ENCODE measurements at places on chromosomes 4 and X.

DNA sequence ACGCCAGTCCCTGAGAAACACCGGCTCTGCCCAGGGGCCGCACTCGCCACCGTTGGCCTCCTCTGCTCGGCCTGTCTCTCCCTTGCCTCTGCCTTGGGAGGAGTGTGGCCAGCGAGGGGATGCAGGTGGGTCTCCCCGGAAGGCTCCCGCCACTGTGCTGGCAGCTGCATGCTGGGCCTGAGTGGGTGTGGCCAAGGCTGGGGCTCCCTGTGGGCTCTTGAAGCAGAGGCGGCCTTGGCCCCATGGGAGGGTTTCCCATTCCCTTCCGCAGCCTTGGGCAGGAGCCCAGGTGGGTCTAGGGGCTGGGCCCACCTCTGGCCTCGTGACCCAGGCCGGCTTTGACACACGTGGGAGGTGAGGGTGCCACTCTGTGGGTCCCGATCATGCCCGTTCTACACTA, 19.1 kb downstream of the FGFRL1 start:
- DNase-seq, result no peak

DNA sequence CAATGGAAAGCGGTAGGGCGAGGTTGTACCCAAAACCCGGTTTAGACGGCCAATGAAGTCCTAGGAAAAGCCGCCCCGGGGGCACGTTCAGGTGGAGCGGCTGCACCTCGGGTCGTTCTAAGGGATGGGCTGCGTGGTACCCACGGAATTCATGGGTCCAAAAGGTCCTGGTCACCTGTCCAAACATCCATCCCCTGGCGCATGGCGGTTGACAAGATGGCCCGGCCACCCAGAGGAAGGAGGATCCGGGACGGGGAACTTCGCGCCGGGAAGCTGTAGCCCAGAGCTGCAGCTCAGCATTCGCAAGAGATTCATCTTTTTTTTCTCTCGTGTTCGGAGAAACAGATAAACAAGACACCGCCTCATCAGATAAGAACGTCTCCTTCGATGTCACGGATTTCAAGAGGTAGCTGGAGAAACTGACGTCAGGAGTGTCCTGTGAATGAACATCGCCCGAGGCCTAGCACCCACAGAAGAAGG, 10.9 kb downstream of the PITX2 start:
- DNase-seq, result no peak

DNA sequence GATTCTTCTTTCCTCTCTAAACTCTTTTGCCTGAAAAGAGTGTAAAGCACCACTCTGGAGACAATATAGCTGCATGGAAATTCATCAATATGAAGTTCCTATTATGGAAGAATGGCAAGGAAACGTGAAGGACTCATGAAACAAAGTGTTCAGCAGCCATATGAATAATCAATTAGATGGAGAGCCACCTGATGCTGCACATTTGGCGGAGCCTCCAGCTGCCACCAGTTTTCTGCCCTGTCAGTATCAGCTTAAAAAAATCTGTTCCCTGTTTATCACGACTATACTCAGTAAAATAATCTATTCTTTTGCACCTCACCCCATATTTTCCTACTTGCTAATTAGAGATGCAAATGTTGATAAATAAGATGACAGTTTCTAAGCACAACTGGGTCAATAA, 276.0 kb downstream of the UNC5C start:
- no peak for DNase-seq

- no peak for DNase-seq
Measured at GRCh38 chrX:37746218-37746941, 33.5 kb upstream of the CYBB start.

DNA sequence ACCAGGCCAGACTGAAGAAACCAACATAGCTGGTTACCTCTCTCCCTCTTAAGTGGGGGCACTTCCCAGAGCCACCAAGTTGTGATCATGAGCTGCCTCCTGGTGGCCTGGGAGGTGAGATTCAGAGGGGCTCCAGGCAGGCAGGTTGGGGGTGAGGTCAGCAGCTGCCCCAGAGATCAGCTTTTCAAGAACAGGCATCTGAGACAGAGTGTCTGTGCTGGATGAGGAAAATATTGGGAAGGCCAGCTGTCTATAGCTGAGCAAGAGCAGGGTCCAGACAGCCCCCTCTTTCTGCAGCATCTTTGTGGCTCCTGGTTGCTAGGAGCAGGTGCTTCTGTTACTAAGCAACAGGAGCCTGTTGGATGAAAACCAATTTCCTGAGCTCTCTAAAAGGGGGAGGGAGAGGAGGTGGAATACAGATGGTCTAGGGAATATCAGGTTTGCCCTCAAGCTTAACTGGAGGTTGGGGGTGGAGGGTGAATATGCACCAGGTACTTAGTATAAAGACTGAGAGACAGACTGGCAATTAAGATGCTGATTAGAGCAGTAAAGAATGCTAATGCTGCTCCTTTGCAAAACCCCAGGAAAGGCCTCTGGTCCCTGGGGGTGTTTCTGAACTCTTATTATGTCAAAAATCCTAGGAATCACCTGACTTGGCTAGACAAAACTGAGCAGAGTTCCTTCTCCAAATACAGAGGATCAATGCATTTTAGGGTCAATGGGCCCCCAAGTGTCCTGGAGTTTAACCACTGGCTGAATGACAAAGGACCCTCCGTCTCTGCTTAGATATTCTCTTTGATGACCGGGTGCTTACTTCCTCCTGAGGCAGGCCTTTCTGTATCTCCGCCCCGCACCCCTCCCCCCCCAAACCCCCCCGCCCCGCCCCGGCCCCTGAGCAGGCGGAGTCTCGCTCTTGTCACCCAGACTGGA, 21.4 kb downstream of the ZCCHC13 start:
- no peak for DNase-seq

DNA sequence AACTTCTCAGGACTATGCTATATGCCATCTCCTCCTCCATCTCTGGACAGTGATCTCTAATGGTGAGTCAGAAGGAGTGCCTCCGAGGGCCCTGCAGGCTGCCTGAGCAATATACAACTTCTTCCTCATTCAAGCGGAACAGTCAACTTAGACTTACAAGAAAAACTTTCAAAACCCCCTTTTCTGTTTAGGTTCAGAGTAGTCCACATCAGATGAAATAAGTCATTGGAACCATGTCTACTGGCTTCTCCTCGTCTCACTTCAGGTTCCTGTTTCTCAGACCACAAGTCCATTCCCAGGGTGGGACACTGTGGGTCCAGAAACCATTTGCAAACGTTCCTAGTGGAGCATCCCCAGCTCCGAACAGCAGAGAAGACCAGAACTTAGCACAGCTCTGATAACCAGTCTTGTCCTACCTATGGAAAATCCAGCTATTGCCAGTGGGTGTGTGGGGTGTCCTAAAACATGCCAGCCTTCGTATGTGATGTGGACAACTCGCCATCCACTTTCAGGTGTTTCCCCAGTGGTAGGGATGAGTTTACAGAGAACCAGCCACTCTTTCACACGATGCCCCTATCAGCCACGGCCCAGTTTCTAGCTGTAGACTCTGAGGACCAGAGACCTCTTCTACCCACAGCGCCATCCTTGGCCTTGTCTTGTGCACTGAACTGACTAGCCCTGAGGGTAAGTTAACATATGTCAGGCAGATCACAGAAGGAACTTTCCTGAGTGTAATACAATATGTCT, 32.7 kb upstream of the NKRF start:
- DNase-seq, result no peak

- DNase-seq, result no peak
Measured at GRCh38 chrX:130626521-130626920, 224.7 kb downstream of the RBMX2 start.

- DNase-seq, result no peak
Measured at GRCh38 chrX:149898554-149898953, 17.6 kb downstream of the MAGEA8 start.

DNA sequence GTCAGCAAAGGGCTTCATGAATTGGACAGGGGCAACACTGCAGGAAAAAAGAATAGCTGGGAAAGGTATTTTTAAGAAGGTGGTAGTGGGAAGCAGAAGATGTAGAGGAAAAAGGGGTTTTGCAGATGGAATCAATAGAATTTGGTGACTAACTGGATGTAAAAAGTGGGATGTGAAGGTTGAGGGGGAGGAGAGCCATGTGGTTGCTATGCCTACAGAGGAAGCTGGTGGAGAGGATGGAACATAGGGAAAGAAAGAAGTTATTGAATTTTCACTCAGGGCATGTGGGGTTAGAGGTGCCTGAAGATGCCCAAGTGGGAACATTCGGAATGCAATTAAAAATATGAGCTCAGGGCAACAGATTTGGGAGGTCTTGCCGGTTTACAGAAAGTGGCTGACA, 33.0 kb downstream of the REELD1 start:
- no peak for DNase-seq

GRCh38 chrX:107831071-107831730, 5.5 kb downstream of the MID2 start:
- no peak for DNase-seq

- DNase-seq, result no peak
Measured at GRCh38 chr4:25811374-25811690, 51.5 kb downstream of the SEL1L3 start.

DNA sequence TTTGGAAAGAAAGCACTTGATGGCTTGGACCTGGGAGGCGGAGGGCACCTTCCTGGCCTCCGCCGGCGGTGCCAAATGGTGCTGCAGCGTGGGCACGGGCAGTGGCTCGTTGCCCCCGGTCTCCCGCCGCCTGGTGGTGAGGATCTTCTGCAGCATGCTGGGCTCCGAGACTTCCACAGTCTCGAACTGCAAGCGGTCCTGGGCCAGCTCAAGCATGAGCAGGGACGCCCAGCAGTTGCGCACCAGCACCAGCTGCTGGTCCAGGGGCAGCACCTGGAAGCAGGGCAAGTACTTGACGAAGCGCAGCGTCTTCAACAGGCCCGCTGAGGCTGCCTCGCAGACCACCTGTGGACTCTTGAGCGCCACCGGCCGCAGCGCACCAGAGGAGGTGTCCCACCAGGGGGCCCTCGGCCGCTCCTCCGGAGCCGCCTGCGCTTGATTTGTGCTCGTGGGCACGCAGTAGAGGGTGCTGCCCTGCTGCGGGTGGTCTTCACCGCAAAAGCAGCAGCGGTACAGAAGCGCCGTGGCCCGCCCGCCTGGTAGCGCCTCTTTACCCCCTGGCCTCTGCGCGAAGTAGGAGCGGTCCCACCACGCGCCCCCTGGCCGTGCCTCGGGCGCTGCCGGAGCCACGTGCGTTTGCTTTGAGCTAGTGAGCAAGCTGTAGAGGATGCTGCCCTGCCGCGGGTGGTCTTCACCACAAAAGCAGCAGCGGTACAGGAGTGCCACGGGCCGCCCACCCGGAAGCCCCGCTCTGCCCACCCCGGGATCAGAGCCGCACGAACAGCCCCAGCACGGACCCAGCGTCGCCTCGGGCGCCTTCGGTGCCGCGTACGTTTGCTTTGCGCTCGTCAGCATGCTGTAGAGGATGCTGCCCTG, 689 bp downstream of the NR0B1 start:
- no peak for DNase-seq

GRCh38 chr4:15779809-15780208, 1.7 kb downstream of the CD38 start:
- no peak for DNase-seq

- DNase-seq, result no peak
Measured at GRCh38 chr4:182367153-182367552, 124.0 kb downstream of the TENM3 start.

All from T-helper 17 cell (primary cell).